ENCODE measurements at places on chromosomes 2 and 18. TPM values are rescaled to one million over a fixed set of nuclear protein-coding genes. Genes with fewer than 3 reads are reported as not detected.

The SCN9A gene
- 1.1 TPM for total RNA-seq

The POMC gene
- 0.29 TPM for total RNA-seq

The RNF125 gene
- 1.6 TPM for total RNA-seq

The TRMT61B gene
- 18.5 TPM for total RNA-seq

The ACMSD gene
- total RNA-seq, result not detected

The REEP1 gene
- 0.29 TPM for total RNA-seq
